ENCODE measurements at places on chromosomes 1 and 21.

- no peak for DNase-seq
Observed at GRCh38 chr1:241782396-241782795, 65.6 kb upstream of the EXO1 start.

GRCh38 chr21:35051287-35051818 lies 2.3 kb upstream of the RUNX1 start:
- peak; percentile 82 for DNase-seq

GRCh38 chr1:17831597-17831996 lies 76.5 kb downstream of the ACTL8 start:
- no peak for DNase-seq

DNA sequence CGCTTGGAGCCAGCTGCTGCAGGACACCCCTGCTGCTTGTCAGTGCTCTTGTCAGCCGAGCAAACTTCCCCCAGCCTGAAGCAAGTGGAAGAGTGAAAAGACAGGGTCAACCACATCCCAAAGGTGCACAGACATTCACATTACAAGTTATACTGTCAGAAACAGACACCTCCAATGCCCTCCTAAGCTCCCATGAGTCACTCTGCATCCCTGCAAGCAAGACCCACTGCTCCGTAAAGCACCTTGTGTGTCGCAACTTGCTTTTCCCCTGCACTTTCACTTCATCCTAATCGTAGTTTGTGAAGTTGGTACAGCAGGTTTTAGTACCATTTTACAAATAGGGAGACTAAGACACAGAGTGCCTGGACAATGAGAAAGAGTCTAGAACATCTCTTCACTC lies 51.1 kb downstream of the KCNH1 start:
- DNase-seq, result no peak

DNA sequence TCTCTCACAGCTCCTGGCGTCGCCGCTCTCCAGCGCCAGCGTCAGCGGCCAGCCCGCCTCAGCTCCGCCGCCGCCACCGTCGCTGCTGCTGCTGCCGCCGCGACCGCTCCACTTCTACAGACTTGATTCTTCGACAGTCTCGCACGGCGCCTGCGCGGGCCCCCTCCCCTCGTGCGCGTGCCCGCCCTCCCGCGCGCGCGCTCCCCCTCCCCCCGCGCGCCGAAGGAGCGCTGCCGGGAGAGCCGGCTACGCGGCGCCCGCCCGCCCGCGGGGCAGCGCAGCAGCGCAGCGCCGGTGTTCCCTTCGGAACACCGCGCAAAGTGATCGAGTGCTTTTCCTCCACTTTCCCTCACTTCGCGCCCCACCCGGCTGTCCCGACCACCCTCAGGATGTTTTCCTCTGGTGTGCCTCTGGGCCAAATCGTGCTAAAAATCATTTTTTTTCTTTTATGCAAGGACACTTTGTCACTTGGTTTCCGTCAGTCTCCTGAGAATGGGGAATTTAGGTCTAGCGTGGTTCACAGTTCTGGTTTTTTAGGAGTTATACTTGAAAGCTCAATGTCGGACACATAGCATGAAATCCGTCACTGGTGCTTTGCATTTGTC lies at the start of gene IRF2BP2:
TSS of gene IRF2BP2 (minus strand) at position 118 of the 605 bp plus-strand sequence. CDS start 684 bp downstream, outside the sequence.
- DNase-seq, result peak; percentile 75

- no peak for DNase-seq
Observed at GRCh38 chr1:165114022-165114888, 242.3 kb downstream of the LMX1A start.

GRCh38 chr1:999725-1000356 lies at the start of gene HES4:
HES4 (minus strand) TSS chr1:1000097; CDS start chr1:999973, 124 bp downstream.
- peak; percentile 96 for DNase-seq

GRCh38 chr1:85846706-85847105 lies 138.5 kb upstream of the ZNHIT6 start:
- DNase-seq, result no peak

GRCh38 chr1:165843304-165843703 lies 15.9 kb downstream of the UCK2 start:
- DNase-seq, result no peak

- DNase-seq, result no peak
Observed at GRCh38 chr1:118842452-118843201, 145.5 kb downstream of the TBX15 start.

DNA sequence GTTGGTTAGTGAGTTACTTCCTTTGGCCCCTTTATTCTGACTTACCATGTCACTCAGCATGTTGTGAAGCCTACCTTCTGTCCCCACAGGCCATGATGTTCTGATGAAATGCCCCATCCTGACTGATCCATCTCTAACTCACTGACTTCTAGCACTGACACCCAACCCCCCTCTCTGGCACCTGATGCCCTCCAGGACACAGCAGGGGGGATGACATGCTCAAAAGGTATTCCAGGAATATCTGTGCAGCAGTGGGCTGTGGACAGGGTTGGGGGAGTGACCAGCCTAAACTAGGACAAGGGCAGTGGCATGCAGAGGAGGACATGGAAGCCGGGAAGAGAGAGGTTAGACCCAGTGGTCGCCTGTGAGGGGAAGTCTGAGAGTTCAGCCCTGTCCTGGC lies 25.5 kb downstream of the SYT2 start:
- DNase-seq, result no peak

DNA sequence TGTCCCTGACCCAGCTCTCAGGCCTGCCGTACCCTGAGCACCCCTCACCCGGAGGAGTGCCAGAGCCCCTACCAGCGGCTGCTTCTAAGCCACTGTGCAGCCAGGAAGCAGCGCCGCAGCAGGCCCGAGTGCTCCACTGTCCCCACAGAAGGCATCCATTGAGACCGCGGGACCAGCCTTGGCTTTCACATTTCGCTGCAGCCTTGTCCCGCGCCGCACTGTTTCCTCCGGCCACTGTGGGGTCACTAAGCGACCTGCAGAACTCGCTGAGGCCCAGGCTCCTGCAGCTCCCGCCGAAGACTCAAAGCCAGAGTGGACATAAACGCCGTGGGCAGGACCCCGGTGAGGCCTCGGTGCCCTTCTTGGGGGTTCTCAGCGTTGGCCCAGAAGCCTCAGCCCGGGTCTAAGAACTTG lies 3.0 kb downstream of the ALX3 start:
- no peak for DNase-seq

DNA sequence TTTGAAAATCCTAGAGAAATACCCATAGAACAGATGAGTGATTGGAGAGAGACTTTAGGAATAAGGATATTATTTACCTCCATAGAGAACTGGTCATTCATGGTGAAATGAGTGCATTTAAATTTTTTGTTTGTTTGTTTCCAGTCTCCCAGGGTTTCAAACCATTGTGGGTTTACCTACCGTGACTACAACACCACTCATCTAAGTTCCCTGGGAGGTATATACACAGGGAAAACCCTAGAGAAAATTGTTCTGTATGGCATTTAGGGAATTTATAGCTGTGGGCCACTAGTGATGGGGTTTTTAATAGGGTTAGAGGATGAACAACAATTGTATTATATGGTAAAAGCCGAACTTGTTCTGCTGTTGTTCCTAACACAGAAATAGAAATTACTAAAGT lies 109.2 kb downstream of the USP25 start:
- no peak for DNase-seq

DNA sequence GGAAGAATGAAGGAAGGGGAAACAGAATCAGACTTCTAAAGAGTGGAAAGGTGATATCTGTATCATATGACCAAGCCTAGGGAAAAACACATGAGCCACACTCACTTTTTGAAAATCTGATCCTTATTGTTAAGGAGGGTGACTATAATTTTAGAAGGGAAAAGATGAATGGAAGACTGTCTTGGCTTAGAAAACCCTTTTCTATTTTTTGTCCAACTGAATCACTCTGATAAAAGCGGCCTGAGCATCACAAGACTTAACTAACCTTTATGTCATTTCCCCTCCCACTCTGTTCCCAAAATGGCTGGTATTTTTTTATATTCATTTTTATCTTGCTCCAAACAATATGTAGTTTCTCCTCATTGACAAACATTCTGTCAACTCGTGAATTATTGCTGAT lies 169.8 kb downstream of the C1orf21 start:
- no peak for DNase-seq

DNA sequence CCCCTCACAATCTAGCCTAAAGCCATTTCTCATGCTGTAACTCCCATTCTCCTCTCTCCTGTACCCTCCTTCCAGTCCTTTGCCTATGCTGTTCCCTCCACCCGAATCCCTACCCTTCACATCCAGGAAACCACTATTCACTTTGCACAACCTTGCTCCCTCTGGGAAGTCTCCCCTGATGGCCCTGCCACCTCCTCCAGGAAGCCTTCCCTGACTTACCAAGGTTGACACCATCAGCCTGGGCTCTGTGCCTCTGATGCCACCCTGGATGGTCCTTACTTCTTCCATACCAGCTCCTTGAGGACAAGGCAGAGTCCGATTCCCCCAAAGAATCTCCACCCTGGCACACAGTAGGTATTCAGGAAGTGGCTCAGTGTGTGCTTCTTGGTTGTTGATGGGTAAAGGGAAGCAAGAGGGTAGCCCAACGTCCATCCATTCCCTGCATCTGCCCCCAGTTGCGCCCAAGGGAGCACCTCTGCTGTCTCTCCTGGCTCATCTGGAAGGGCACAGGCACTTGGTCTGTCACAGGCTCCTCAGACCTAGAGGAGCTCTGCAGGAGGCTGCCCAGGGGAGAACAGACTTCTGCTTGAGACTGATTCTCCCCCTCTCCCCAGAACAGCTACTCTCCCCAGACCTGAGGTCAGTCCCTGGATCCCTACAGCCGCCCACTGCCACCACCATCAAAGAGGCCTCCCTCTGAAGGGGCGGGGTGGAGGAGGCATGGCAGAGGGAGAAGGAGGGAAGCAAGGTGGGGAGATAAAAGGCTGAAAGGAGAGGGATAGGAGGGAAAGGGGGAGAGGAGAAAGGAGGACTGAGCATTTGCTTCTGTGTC lies 36.1 kb upstream of the ZC3H12A start:
- DNase-seq, result no peak

GRCh38 chr1:51898090-51898734 lies 19.7 kb upstream of the NRDC start:
- DNase-seq, result no peak

DNA sequence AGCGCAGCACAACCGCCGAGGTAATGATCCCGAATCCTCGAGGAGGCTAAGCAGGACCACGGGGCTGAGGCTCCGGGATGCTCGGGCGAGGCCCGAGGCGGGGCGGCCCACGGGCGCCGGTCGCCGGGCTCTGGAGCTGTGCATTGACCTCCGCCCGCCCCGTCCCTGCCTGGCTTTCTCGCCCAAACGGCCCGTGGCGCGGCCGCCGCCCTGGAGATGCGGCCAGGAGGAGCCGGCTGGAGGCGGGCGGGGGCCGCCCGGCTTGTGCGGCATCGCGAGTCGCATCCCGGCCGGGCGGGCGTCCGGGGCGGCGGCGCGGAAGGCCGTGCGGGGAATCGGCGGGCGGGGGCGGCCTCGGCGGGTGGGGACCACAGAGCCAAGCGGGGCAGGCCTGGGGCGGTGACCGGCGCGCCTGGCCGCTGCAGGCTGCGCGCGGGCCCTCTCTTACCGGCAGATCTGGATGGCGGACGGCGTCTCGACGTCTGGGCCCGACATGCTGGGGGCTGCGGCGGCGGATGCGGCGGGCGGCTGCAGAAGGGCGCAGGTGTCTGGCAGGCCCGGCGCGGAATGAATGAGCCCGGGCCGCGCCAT lies 663 bp downstream of the ACOT7 start:
- DNase-seq, result no peak

DNA sequence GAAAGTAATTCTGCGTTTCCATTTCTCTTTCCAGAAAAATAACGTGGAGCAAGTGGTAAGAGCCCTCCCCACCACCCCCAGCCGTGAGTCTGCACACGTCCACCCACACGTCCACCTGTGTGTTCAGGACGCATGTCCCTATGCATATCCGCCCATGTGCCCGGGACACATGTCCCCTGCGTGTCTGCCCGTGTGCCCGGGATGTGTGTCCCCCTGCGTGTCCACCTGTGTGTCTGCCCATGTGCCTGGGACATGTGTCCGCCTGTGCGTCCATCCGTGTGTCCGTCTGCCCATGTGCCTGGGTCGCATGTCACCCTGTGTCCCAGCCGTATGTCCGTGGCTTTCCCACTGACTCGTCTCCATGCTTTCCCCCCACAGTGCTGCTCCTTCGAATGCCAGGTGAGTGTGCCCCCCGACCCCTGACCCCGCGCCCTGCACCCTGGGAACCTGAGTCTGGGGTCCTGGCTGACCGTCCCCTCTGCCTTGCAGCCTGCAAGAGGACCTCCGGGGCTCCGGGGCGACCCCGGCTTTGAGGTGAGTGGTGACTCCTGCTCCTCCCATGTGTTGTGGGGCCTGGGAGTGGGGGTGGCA lies 5.6 kb downstream of the COL6A1 start:
- no peak for DNase-seq

- peak; percentile 37 for DNase-seq
Observed at GRCh38 chr1:39671433-39671792, 494 bp downstream of the NT5C1A start.

DNA sequence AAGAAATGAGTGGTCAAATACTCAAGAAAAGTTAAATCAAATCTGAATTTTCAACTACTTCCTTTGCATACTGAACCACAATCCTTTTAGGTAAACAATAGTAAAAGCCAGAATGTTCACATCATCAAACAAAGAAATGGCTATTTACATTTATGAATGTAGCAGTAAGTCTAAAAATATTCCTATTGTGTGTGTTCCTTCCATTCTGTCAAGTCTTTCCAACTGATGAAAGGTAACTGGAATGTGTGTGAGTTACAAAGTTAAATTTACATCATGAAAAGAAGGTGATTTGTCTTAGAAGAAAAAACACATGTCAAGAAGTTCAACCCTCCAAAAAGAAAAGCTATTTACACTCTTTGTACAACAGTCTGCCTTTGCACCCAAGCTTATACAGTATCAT lies 203.1 kb downstream of the SIPA1L2 start:
- no peak for DNase-seq

GRCh38 chr1:105467549-105467948 lies 1588.9 kb upstream of the PRMT6 start:
- no peak for DNase-seq

DNA sequence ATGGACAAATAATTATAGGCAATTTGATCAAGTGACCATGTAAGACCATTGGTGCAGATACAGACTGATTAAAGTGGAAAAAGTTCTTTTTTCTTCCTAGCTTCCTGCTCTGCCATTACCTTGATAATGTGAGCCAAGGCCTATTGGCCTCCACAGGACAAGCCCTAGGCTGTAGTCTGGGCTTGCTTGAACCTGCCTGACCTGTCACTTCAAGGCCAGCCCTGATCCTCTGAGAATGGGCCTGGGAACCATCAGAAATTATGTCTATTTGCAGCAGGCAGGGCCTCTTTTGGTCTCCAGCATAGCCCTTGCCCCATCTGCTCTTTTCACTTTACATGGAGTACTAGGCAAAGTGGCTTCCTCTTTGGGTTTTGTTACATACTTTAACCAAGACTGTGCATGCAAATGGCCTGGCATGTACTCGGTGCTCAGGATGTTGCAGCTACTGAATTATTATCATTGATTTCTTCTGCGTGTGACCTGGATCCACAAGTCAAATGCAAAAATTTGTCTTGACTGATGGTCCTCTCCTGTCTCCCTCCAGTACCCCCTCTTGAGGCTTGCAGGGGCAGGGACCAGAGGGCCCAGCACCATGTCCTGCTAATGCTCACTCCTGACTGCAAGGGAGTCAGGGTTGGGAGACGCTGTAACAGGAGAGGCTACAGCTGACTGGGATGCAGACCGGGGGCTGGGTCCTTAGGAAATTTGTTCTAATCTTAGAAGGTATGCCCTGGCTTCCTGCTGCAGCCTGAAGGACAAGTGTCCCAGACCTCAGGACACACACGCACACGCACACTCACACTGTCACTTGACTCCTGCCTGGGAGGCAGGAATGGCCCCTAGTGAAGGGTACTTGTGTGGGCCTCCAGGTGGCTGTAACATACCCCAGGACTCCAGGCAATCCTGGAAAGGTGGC lies 39.4 kb downstream of the RCSD1 start:
- DNase-seq, result no peak

- DNase-seq, result peak; percentile 47
Observed at GRCh38 chr1:108200687-108201051, 526 bp upstream of the SLC25A24 start.

All from tibial artery (tissue), 4 donors.